Thoracic aorta (tissue), 2 donors: ENCODE measurements at places on chromosomes 13 and 19. TPM values are rescaled to one million over a fixed set of nuclear protein-coding genes. Genes with fewer than 3 reads are reported as not detected.

- DNase-seq: no peak
- no peak overlapping the region for H3K27ac ChIP-seq
- no peaks in the 10 kb centered on the region for H3K27me3 ChIP-seq
- no peaks in the 10 kb centered on the region for H3K36me3 ChIP-seq
- no peak overlapping the region for H3K4me3 ChIP-seq
These were observed 123.2 kb upstream of the SPACA7 start for GRCh38 chr13:112252804-112253590.

The ATP1A3 gene
- total RNA-seq: not detected

The TTC9B gene
- not detected for total RNA-seq

GRCh38 chr19:4051175-4052101, 15.3 kb downstream of the ZBTB7A start:
- H3K4me3 ChIP-seq: no peak overlapping the region
- no peaks in the 10 kb centered on the region for H3K27me3 ChIP-seq
- no peak for DNase-seq

The ZNF419 gene
- total RNA-seq: 13.1 TPM

The LILRB4 gene
- 22.5 TPM for total RNA-seq

GRCh38 chr19:57161985-57162539, 5.2 kb downstream of the DUXA start:
- H3K27ac ChIP-seq: peak overlapping the region; percentile 74
- H3K4me3 ChIP-seq: no peak overlapping the region
- no peaks in the 10 kb centered on the region for H3K4me1 ChIP-seq
- no peaks in the 10 kb centered on the region for H3K27me3 ChIP-seq
